ENCODE measurements at places on chromosomes 7 and 10. TPM values are rescaled to one million over a fixed set of nuclear protein-coding genes. Genes with fewer than 3 reads are reported as not detected.

DNA sequence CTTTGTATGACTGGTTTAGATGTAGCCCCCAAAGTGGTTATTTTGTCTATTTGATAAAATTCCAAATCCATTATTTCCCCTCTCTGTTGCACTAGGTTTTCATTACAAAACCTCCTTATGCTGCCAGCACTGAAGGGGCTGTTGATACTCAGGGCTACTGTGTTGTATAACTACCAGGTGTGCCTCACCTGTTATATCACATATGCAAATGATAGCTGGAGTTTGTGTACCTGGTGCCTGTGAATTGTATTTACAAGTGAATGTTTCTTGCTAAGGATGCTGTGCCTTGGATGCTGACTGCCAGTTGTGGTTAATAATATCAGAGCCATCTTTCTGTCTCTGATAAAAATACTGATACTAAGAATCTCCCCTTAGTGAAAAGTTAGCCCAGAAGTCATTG is 84.8 kb upstream of the CCDC6 start:
- DNase-seq = no peak

DNA sequence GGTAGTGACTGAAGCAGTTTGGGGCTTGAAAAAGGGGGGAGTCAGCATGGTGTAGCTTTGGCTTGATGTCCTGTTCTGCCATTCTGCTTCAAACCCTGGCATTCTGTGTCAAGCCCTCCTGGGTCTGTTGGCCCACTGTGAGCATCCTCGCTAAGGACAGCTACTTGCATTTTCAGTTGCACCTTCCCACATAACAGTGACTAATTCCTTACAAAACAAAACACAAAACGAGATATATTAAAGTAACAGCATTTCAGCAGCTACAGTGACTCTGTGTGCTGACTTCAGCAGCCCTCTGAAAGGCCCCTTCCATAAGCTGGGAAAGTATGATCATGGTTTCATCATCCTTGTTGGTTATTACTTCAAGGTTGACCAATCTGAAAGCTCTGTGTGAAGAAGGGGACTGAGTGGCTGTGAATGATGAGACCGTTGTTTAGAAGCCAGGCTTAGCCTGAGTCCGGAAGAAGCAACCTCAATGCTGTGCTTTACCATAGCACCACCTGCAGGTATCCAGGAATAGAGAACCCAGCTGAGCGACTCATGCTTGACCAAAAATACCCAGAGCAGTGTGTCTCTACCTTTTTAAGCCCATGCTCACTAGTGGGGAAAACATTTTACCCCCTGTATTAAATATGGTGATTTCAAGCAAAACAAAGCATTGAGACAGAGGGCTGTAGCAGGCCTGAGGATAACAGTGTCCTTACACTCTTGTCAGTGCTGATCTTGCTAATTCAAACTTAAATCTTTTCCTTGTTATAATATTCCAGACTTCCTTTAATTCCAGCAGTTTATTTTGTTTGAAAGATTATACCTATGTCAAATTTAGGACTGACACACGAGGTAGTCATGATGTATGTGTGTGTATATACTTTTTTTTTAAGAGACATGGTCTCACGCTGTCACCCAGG is 42.6 kb upstream of the CC2D2B start:
- DNase-seq = peak; percentile 39

- DNase-seq = no peak
Measured at GRCh38 chr10:95832216-95833041, 75.3 kb upstream of the CC2D2B start.

GRCh38 chr10:119477444-119477843 is 65.1 kb downstream of the RGS10 start:
- DNase-seq = no peak

GRCh38 chr10:49605939-49606509 is 4.1 kb upstream of the SLC18A3 start:
- DNase-seq = no peak

DNA sequence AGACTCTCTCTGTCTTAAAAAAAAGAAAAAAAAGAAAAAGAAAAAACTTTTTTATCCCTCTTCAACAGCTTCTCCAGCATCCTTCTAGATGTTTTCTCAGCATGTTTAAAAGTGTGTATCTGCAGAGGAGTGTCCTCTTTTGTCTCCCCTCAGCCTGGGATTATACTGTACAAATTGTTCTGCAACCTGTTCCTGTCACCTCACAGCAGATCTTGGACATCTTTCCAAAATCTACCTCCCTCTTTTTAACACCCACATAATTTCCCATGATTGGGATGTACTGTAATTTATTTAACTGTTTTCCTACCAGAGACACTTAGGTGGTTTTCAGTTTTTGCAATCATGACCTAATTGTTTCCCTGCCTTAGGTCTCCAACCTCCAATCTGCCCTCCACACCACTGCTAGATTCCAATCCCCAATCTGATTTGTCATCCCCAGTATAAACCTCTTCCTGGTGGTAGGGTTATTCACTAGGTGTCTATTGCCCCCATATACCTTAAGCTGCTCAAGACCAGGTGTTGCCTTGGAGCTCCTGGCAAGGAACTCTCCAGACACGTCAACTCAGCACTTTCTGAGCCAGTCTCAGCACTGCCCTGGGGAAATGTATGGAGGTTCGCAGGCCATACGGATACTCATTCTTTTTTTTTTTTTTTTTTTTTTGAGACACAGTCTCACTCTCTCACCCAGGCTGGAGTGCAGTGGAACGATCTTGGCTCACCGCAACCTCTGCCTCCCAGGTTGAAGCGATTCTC is 17.6 kb upstream of the DDIT4 start:
- DNase-seq = no peak

GRCh38 chr10:79179164-79179956 is 110.6 kb downstream of the ZMIZ1 start:
- DNase-seq = no peak

GRCh38 chr10:95071107-95071660 is 1.9 kb upstream of the CYP2C8 start:
- no peak for DNase-seq

GRCh38 chr7:951881-952547 is 2.5 kb downstream of the ADAP1 start:
- DNase-seq = no peak

DNA sequence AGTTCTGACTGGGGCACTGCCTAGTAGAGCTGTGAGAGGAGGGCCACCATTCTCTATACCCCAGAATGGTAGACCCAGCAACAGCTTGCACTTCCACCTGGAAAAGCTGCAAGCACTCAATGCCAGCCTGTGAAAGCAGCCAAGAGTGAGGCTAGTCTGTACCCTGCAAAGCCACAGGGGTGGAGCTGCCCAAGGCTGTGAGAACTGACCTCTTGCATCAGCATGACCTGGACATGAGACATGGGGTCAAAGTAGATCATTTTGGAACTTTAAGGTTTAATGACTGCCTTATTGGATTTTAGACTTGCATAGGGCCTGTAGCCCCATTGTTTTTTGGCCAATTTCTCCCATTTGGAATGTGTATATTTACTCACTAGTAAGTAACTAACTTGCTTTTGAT is 206.3 kb downstream of the TPK1 start:
- no peak for DNase-seq

- DNase-seq = no peak
Measured at GRCh38 chr7:81600608-81601007, 169.2 kb downstream of the HGF start.

GRCh38 chr10:62467527-62467926 is 93.4 kb downstream of the ZNF365 start:
- no peak for DNase-seq

- DNase-seq = peak; percentile 10
Measured at GRCh38 chr10:57338823-57339558, 928.7 kb downstream of the IPMK start.

DNA sequence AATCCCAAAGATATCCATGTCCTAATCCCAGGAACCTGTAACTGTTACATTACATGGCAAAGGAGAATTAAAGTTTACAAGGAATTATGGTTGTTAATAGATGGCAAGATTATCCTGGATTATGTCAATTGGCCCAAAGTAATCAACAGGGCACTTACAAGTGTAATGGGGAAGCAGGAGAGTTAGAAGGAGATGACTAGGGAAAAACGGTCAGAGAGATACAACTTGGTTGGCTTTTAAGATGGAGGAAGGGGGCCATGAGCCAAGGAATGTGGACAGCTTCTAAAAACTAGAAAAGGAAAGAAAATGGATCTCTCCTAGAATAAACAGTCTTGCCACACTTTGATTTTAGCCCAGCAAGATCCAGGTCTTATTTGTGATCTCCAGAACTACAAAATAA is 3.3 kb downstream of the JMJD1C start:
- DNase-seq = no peak

GRCh38 chr7:121954803-121955202 is 81.8 kb downstream of the PTPRZ1 start:
- DNase-seq = no peak

GRCh38 chr10:94052866-94053791 is 59.4 kb downstream of the PLCE1 start:
- no peak for DNase-seq

- DNase-seq = no peak
Measured at GRCh38 chr10:57955076-57955475, 312.6 kb downstream of the IPMK start.

DNA sequence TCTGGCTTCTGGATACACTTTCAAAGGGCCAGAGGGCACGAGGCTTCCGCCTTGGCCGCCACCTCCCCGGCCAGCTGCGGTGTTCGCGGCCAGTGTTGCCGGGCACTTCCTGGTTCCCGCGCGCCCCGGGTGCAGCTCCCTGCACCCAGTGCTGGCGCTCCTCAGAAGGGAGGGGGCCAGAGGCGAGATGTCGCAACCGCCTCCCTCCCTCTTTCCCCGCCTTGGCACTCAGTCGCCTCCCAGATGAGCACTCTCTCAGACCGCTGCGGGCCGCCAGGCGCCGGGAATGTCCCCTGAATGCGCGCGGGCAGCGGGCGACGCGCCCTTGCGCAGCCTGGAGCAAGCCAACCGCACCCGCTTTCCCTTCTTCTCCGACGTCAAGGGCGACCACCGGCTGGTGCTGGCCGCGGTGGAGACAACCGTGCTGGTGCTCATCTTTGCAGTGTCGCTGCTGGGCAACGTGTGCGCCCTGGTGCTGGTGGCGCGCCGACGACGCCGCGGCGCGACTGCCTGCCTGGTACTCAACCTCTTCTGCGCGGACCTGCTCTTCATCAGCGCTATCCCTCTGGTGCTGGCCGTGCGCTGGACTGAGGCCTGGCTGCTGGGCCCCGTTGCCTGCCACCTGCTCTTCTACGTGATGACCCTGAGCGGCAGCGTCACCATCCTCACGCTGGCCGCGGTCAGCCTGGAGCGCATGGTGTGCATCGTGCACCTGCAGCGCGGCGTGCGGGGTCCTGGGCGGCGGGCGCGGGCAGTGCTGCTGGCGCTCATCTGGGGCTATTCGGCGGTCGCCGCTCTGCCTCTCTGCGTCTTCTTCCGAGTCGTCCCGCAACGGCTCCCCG is at the start of gene FFAR4:
Gene FFAR4, plus strand, starts transcription at position 231 of the 842 bp plus-strand sequence. Its CDS starts 56 bp downstream, at position 287.
- no peak for DNase-seq

DNA sequence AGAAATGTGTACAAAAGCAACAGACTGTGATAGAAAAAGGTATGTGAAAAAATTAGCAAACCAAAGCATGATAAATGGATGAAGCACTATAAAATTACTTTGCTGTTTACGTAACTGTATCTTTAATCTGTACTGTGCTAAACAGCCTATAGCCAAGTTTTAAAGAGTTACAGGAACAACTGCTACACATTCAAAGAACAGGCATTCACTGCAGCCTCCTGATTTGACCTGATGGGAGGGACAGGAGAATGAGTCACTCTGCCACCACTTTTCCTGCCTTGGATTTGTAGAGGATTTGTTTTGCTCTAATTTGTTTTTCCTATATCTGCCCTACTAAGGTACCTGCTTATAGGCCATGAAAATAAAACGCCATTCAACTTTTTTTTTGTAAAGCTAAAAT is 116.1 kb downstream of the FANK1 start:
- DNase-seq = no peak

GRCh38 chr10:21889477-21890275 is 113.9 kb downstream of the DNAJC1 start:
- DNase-seq = no peak

- no peak for DNase-seq
Measured at GRCh38 chr7:16203065-16203464, 218.3 kb downstream of the CRPPA start.

GRCh38 chr7:150325110-150325611 is 1.8 kb upstream of the ACTR3C start:
- no peak for DNase-seq

DNA sequence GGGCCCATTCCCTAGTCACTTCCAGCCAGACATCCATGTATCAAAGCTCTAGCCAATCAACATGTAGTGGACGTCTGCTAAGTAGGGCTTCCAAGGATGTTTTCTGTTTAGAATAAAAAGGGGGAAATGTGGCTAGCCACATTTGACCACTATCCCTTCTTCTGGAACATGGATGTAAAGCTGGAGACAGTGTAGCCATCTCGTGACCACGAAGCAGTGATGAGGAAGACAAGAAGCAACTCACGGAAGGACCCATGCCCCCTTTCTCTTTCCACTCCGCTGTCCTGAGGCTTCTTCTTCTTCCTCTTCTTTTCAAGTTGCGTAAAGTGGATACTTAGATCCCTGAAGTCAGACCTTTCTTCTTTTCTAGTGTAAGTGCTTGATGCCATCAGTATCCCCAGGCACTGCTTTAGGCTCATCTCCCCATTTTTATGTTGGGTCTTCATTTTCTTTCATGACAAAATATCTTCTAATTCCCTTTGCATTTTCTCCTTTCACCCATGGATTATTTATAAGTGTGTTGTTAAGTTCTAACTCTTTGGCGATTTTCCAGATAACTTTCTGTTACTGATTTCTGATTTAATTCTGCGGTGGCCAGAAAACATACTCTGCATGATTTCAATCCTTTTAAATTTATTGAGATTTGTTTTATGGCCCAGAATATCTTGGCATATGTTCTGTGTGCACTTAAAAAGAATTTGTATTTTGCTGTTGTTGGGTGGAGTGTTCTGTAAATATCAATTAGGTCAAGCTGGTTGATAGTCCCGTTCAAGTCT is 594.5 kb downstream of the SDK1 start:
- no peak for DNase-seq

DNA sequence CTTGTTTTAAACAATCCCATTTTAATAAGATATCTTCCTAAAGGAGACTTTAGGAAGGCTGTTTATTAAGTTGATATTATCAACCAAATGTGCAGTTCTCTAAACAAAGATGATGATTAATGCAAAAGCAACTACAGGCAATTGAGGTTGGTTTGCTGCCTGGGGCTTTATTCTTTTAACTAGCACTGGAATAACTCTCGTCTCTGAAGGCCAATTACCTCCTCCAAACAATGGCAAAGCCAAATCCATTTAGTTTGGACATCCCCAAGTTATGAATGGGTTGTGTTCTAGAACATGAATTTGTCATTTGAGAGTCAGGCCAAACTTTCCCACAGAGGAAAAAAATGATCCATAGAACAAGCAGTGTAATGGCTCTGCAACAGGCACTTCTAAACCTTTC is 114.1 kb downstream of the SLC16A9 start:
- no peak for DNase-seq

- DNase-seq = no peak
Measured at GRCh38 chr7:128888756-128889095, 21.8 kb downstream of the KCP start.

- DNase-seq = no peak
Measured at GRCh38 chr10:90571481-90572258, 286.2 kb downstream of the HTR7 start.

Gene CCL26
- 0.58 TPM for total RNA-seq

Gene OR2A12
- not detected for total RNA-seq

Gene ZNF12
- total RNA-seq = 11.1 TPM

Gene TLL2
- 4.0 TPM for total RNA-seq

Gene SH2D4B
- not detected for total RNA-seq

Gene ZNF804B
- total RNA-seq = not detected

Gene ADAM12
- total RNA-seq = 15.4 TPM

Gene ANKRD61
- total RNA-seq = not detected

Gene GNAT3
- total RNA-seq = not detected

Gene FAM25C
- not detected for total RNA-seq
